ENCODE measurements at places on chromosomes 4 and X.

GRCh38 chrX:12137951-12138360 is 317 bp upstream of the FRMPD4 start:
- DNase-seq, result no peak

DNA sequence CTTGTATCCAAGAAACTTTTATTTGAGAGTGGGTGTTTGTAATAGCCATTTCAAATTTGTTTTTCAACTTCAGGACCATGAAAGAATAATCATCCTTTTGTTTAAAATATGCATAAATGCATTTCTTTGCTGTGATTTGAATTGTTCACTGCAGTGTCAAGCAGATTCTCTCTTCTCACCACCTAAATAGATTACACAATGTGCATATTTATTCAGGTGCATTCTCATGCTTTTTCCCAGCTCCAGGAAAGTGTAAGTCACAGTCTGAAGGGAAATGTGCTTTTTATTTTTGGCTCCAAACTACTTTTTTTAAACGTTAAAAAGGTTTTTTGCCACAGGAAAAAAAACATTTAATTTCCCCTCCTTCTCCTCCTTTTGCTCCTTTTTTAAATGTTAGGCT is 17.5 kb downstream of the C4orf33 start:
- DNase-seq, result no peak

DNA sequence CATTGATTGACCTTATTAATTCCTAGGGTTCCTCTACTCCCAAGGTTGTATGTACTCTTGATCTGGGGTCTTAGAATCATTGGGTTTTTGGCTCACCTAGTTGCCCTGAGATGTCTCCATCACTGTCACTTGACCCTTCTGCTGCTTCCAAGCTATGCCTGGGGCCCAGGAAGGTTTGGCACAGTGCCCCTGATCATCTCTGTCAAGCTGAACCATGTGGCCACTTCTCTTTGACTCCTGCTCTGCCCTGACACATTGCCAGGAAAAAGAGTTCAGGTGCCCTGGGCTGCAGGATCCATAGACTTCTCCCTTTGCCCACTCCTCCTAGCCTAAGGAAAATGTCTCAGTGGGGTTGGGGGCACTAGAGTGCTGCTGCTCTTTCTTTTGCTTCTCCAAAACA is 3.9 kb upstream of the CHST7 start:
- DNase-seq, result no peak

DNA sequence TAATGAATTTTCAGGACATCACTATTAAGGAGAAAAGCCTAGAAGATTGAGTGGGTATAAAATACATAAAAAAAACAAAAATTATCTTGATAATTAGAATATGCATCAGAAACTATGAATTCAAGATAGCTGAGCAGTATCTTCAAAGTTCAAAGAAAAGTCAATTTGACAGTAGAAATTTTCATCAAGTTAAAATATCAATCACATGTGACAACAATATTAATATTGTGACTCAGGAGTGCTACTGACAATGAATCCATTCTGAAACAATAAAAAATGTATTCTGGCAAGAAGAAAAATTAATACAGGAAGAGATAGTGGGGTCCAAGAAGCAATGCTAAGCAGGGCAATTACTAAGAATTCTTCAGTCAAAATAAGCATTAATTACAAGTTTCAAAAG is 151.9 kb upstream of the GLRA2 start:
- no peak for DNase-seq

DNA sequence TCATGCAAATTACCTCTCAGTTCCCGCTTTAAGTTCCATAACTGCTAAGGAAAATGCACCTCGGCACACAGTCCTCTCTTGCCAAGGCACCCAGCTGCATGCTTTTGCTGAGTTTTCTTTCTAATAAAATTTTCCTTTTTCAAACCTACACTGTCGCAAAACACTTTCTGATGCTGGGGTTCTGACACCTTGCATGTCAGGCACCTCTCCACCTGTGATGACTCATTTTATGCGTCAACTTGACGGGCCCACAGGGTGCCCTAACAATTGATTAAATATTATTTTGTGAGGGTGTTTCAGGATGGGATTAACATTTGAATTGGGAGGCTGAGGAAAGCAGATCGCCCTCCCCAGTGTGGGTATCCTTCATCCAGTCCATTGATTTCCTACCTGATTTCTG is 291.0 kb upstream of the STS start:
- no peak for DNase-seq

DNA sequence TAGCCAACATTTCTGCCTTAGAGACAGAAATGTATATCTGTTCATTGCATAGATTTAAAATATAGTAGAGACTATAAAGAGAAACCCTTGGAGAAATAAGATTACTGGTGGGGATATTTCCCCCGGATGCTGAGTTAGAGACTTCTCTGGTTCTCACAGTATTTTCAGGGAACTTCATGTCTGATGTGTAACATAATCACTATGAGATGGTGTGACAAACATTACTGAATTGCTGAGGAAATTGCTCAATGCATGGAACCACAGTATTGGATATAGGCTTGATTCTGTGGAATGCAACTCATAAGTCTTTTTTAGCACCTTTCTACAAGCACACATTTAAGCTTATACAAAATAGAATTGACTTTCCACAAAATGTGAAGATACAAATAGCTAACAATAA is 152.7 kb downstream of the SOWAHB start:
- DNase-seq, result no peak

GRCh38 chr4:30953799-30954198 is 233.6 kb downstream of the PCDH7 start:
- DNase-seq, result no peak

DNA sequence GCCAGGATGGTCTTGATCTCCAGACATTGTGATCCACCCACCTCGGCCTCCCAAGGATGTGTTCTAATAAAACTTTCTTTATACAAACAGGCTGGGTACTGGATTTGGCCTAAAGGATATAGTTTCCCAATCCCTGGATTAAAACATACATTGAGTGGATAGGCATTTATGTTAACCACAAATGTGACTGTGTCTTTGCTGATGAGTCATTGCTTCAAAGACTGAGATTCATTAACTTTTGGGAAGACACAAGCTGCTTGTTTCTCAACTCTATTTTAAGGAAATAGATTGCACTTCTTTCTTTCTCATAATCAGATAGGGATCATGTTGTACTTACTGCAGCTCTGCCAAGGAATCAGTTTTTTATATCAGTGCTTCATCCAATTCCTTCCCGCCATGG is 131.3 kb upstream of the AGA start:
- DNase-seq, result no peak

- peak; percentile 74 for DNase-seq
Observed at GRCh38 chrX:71618303-71618721, at the start of gene CXCR3. Gene CXCR3, minus strand, starts transcription at chrX:71618511. Its CDS starts 62 bp downstream, at chrX:71618449.

DNA sequence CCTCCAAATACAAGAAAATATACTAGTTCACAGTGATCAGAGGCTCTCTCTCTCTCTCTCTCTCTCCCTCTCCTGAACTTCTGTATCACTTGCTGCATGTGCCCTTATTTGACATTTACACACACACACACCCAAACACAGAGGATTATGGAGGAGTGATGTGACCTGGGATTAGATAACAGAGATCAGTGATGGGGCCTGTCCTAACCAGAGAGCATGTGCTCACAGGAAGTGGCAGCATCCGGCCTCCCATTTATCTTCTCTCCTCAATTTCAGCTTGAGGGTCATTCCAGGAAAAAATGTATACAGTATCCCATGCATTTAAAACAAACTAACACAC is 143.0 kb downstream of the TSPAN5 start:
- DNase-seq, result no peak

- DNase-seq, result no peak
Observed at GRCh38 chrX:29257521-29257920, 670.3 kb downstream of the IL1RAPL1 start.

GRCh38 chrX:39445336-39445735 is 644.1 kb downstream of the MID1IP1 start:
- DNase-seq, result no peak

GRCh38 chr4:99800332-99801004 is 16.2 kb upstream of the DAPP1 start:
- DNase-seq, result no peak

DNA sequence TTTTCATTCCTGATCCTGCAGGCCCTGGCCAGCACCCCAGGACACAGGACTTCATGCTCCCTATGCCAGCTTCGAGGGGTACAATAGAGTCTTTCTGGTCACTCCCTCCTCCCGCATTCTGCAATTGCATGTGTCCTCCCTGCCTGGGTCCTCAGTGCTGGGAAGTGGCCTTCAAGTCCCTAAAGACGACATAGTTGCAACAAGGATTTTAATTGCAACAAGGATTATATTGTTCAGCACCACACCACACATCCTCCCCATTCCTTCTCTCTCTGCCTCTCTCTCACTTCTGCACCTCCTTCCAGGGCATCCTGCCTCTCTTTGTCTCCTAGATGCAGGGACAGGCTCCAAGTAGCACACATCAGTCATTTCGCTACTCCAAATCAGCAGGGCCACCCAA is 25.5 kb downstream of the SCD5 start:
- no peak for DNase-seq

Measured in stimulated activated CD4-positive, alpha-beta T cell treated with anti-CD3 and anti-CD28 coated beads, TNF-alpha, amount 100 ng/mL, for 24 hours (primary cell).